ENCODE measurements at places on chromosomes 2 and 18. TPM values are rescaled to one million over a fixed set of nuclear protein-coding genes. Genes with fewer than 3 reads are reported as not detected.

MARCO gene
- total RNA-seq, result 0.33 TPM

- no peak for DNase-seq
Observed at GRCh38 chr18:57128220-57128932, 18.5 kb upstream of the BOD1L2 start.

DNA sequence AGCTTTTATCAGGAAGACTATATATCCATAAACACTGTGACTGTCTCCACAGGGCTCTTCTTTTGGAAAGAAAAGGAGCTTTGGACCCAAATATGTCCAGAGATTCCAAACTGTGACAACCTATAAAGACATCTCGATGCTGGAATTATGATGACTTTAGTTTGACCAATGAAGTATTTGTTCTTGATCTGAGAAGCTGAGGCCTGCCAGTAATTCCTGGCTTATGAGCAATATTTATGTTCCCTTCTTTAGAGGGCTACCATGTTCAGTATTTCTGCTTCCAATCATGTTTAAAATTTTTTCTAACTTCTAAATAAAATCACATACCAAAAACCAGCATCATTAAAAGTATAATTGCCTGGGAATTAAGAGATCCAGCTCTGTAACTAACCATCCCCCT lies 41.1 kb downstream of the FEZ2 start:
- no peak for DNase-seq

DNA sequence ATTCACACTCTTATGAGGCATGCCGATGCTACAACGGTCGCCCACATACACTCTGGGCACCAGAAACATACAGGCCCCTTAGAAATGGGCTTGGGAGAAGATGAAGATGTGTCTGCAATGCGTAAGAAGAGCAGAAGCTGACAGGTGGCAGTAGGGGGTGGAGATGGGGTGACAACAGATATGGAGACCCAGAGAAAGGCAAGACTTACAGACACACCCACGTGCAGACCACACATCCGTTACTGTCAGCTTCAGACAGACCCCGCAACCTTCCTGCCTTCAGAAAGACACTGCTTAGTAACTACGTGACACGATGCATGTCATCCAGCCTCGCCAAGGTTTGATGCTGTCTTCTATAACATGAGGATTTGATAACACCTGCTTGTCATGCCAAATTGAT lies 89.5 kb downstream of the ZFP36L2 start:
- no peak for DNase-seq

GRCh38 chr2:177315364-177315763 lies 50.8 kb upstream of the NFE2L2 start:
- no peak for DNase-seq

DNA sequence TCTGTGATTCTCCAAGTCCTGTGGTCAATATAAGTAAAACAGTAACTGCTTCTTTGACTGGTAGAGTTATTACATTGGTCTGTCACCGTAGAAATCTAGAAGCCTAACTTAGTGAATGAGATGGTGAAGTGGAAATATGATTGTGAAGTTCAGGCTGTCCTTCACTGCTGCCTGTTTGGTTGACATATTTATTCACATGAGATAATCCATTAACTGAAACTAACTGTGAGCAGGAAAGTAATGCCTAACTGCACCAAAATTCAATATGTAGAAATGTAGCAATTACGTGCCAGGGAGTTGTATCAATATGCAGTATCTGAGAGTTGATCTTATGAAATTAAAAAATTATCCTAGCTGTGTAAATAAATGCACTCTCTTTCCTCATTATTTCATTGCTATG lies 147.7 kb upstream of the APCDD1 start:
- DNase-seq, result no peak

GRCh38 chr2:168058675-168059074 lies 188.7 kb downstream of the STK39 start:
- DNase-seq, result no peak

DNA sequence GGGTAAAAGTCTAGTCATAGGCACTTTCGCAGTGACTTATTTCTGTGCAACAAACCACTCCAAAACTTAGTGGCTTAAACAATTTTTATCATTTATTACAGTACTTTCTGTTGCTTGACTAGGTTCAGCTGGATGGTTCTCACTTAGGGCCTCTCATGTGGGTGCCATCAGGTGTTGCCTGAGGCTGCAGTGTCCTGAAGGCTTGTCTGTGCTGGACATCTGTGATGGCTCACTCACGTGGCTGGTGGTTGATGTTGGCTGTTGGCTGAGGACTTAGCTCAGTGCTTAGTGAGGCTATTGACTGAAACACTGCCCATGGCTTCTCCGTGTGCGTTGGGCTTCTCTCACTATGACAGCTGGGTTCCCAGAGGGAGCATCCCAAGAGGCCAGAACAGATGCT lies 81.4 kb upstream of the GCFC2 start:
- DNase-seq, result no peak

ANKRD62 gene
- total RNA-seq, result not detected

- peak; percentile 64 for DNase-seq
Observed at GRCh38 chr2:107337209-107337898, 451.4 kb upstream of the ST6GAL2 start.

GRCh38 chr2:133633881-133634409 lies 65.7 kb upstream of the NCKAP5 start:
- DNase-seq, result no peak

GRCh38 chr2:83234246-83234645 lies 1224.8 kb downstream of the SUCLG1 start:
- DNase-seq, result no peak

GRCh38 chr2:37507051-37507410 lies 162.6 kb downstream of the QPCT start:
- no peak for DNase-seq
